Hepatocyte (in vitro differentiated cells): ENCODE measurements at places on chromosomes 7 and 10. TPM values are rescaled to one million over a fixed set of nuclear protein-coding genes. Genes with fewer than 3 reads are reported as not detected.

ASB10 gene
- total RNA-seq, result not detected in 2 replicates

GSTO2 gene
- total RNA-seq, result 2.5 and 2.7 TPM in 2 replicates

ELN gene
- 45.2 and 58.1 TPM in 2 replicates for total RNA-seq

ANKRD61 gene
- total RNA-seq, result not detected in 2 replicates

NME8 gene
- not detected in 2 replicates for total RNA-seq

HELLS gene
- 27.0 and 39.4 TPM in 2 replicates for total RNA-seq

TNKS2 gene
- total RNA-seq, result 33.8 and 40.4 TPM in 2 replicates

ZDHHC6 gene
- total RNA-seq, result 33.0 and 56.4 TPM in 2 replicates

OR2A1 gene
- 0.32 TPM in 1 of 2 replicates, not detected in the other for total RNA-seq

OR13A1 gene
- total RNA-seq, result 0.37 TPM in 1 of 2 replicates, not detected in the other

FKBP6 gene
- 0.12 TPM in 1 of 2 replicates, not detected in the other for total RNA-seq

CALHM3 gene
- not detected in 2 replicates for total RNA-seq

LIPF gene
- 0.12 and 1.1 TPM in 2 replicates for total RNA-seq

CLDN4 gene
- total RNA-seq, result 532 and 570 TPM in 2 replicates

INMT gene
- 18.1 and 18.4 TPM in 2 replicates for total RNA-seq

CPA5 gene
- not detected in 2 replicates for total RNA-seq

SORCS3 gene
- total RNA-seq, result 0.80 and 1.2 TPM in 2 replicates

LOXL4 gene
- total RNA-seq, result 24.9 and 32.7 TPM in 2 replicates

TSPAN15 gene
- total RNA-seq, result 25.8 and 29.0 TPM in 2 replicates

WDR86 gene
- 10.6 and 15.5 TPM in 2 replicates for total RNA-seq

ACTL6B gene
- not detected in 2 replicates for total RNA-seq

FOXL3 gene
- total RNA-seq, result not detected in 2 replicates

CCDC6 gene
- 44.8 and 49.8 TPM in 2 replicates for total RNA-seq

HMX2 gene
- total RNA-seq, result not detected in 2 replicates

PALS2 gene
- 74.9 and 84.5 TPM in 2 replicates for total RNA-seq
